ENCODE measurements at places on chromosomes 7 and 10.

DNA sequence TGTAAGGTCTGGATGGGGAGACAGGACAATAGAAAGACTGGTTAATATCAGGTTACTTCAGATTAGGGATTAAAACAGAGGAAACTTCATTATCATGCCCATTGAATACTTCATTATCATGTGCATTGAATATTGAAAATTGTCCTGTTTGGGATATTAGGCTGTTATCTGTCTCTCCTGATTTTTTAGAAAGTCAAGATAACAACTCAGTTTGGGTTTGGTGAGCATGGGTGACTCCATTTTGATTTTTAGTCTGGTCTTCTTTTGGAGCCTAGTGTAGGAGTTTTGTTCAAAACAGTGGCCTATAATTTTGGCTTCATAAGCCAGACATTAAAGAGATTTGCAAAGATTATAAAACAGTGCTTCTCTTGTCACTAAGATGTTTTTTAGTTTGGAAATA, 95.5 kb downstream of the ADK start:
- no peak for DNase-seq

- no peak for DNase-seq
Observed at GRCh38 chr7:139362302-139362701, 2.6 kb downstream of the LUC7L2 start.

GRCh38 chr7:151139071-151139790, 28.3 kb downstream of the GBX1 start:
- no peak for DNase-seq

- no peak for DNase-seq
Observed at GRCh38 chr7:90931986-90932916, 332.0 kb upstream of the FZD1 start.

GRCh38 chr7:42742318-42742717, 169.6 kb downstream of the C7orf25 start:
- DNase-seq = no peak

GRCh38 chr7:91043924-91044645, 220.1 kb upstream of the FZD1 start:
- DNase-seq = no peak

GRCh38 chr7:87369216-87369615, 23.8 kb downstream of the CROT start:
- DNase-seq = no peak

Measured in suppressor macrophage treated with lipopolysaccharide for 4 hours (primary cell).